ENCODE measurements at places on chromosomes 7 and 10. TPM values are rescaled to one million over a fixed set of nuclear protein-coding genes. Genes with fewer than 3 reads are reported as not detected.

The DDX21 gene
- polyA plus RNA-seq, result 21.9 TPM

- DNase-seq, result no peak
Measured at GRCh38 chr10:29142516-29143314, 146.2 kb upstream of the LYZL1 start.

DNA sequence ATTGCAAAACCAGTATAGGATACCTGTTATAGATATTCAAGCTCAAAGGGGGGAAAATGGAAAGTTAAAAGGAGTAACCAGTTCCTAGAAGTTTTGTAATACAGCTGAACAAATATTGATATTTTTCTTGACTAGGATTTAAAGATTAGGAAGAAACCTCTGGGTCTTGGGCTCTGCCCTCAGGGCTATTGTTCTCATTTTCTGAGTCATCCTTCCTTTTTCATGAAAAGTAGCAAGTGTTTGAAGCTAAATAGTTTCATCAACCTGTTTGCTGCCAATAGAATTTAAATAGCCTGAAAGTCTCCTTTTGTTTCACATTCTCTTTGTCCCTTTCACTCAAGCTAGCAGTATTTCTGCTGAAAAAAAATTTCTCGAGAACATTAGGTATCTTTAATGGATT, 1061.1 kb upstream of the GHITM start:
- no peak for DNase-seq

GRCh38 chr7:75756991-75757676, 14.9 kb downstream of the CCL26 start:
- no peak for DNase-seq

DNA sequence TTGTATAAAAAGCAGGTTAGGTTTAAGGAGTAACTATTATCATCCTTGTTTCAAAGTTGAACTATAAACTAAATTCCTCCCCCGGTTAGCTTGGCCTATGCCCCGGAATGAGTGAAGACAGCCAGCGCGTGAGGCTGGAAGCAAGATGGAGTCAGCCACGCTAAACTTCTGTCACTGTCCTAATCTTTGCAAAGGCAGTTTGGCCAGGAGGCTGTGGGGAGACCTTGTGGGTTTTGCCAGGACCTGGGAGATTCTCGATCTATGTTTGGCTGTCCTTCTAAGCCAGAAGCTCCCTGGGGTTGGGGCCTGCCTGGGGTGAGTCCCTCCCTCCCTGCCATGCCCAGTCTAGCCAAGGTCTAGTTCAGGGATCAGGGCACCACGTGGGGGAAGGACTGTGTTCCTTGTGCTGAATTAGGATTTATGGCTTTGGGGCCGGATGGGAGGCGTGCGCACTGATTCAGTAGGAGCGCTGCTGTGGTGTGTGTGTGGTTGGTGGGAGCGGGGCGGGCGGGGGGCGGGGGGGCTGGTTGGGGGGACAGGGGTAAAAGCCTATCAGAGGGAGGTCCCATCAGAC, 871 bp upstream of the GTF2IRD1 start:
- DNase-seq, result no peak

Data from BJ (cell line).